Spleen (tissue), 13 donors: ENCODE measurements at places on chromosomes 6 and 20. TPM values are rescaled to one million over a fixed set of nuclear protein-coding genes. Genes with fewer than 3 reads are reported as not detected.

Gene NKAIN2
- 0.51 TPM for total RNA-seq

Gene MOG
- total RNA-seq, result not detected

Gene FHL5
- total RNA-seq, result 2.8 TPM

Gene MEP1A
- total RNA-seq, result not detected

Gene GSTA2
- total RNA-seq, result not detected

Gene PRSS16
- 6.0 TPM for total RNA-seq

Gene LY6G6C
- not detected for total RNA-seq

Gene CTAGE9
- total RNA-seq, result not detected

Gene TCP11
- total RNA-seq, result not detected

Gene BTNL2
- not detected for total RNA-seq

Gene WDR27
- total RNA-seq, result 40.4 TPM

Gene ZNF391
- total RNA-seq, result 4.3 TPM

Gene SNX5
- 168 TPM for total RNA-seq

Gene CASS4
- 10.3 TPM for total RNA-seq

Gene KIAA1755
- 3.5 TPM for total RNA-seq

Gene GSTA3
- total RNA-seq, result not detected

Gene RBM12
- 54.1 TPM for total RNA-seq

Gene LRRN4
- not detected for total RNA-seq

Gene TMEM244
- total RNA-seq, result not detected

Gene MACROD2
- 3.8 TPM for total RNA-seq

Gene PRKN
- 13.7 TPM for total RNA-seq

Gene HLA-DRA
- total RNA-seq, result 1,127 TPM

Gene POU5F1
- total RNA-seq, result 1.6 TPM

Gene TDRD6
- 0.23 TPM for total RNA-seq

Gene PCIF1
- 42.3 TPM for total RNA-seq
